Cerebellar nuclear complex (tissue), 1 donor: ENCODE measurements at places on chromosomes 3 and 15.

GRCh38 chr3:148971401-148972163, 19.8 kb upstream of the GYG1 start:
- no peak for DNase-seq

- no peak for DNase-seq
Observed at GRCh38 chr15:68559345-68560310, 19.2 kb upstream of the CORO2B start.

- no peak for DNase-seq
Observed at GRCh38 chr3:94159062-94159828, 96.4 kb downstream of the NSUN3 start.

GRCh38 chr3:112334691-112335433, 1.9 kb downstream of the CD200 start:
- DNase-seq: no peak

DNA sequence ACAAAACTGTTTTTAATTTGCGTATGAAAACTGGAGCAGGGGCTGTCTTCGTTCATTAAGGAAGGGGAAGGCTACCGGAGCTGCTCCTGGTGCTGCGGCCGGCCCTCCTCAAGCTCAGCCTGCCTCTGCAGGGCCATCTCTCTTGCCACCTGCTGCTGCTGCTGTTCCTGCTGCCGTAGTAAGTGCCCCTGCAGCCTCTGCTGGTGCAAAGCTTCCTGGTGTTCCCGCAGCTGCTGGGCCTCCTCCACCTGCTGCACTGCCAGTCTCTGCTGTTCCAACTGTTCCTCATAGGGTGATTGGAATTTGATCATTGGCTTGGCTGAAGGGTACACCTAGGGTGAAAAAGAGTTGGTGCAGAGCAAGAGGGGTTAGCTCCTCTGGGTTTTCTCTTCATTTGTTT, 66.0 kb downstream of the GOLIM4 start:
- no peak for DNase-seq

DNA sequence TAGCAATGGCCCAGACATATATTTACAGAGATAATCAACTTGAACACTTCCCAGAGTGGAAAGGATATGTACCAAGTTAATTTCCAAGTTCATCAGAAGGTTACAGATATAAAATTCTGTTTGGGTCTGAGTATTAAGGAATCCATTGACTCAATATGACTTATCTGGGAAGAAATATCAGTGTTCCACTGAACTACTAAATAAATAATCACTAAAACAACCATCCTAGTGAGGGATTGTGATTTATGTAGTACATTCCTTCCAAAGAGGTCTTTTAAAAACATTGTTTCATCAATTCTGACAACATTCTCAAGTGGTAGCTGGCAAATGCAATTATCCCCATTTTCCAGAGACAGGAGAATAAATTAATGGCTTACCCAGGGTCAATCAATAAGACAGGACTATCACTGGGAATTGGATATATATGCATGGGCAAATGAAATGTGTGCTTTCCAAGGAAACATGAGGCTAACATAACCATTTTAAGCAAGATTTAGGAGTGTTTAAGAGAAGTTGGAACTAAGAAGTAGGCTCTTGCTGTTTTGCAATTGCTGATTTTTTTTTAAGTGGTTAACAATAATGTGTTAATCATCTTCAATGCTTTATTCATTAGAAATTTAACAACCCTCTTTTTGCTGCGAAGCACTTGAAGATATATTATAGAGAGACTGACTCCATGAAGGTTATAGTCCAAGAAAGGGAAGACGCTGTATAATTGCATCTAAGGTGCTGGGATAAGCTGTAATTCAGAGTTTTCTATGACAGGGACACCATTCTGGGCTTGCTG, 37.9 kb downstream of the SLC9A9 start:
- DNase-seq: no peak

- no peak for DNase-seq
Observed at GRCh38 chr3:112730210-112730609, 89.3 kb upstream of the CCDC80 start.

DNA sequence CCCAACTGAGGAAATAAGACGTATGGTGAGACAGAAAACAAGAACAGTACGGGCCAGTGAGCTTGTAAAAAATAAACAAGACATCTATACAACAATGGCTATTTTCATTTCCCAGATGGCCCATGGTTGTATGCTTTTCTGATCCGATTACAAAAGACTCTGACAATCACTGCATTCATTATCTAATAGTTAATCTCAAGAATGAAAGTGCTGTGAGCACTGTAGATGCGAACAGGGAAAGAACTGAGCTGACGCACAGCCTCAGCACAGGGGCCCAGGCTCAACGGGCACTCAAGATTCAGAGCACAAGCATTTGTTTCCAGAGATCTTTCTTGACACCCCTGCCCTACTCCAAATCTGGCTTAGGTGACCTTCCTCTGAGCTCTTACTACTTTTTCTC, 6.9 kb downstream of the MTMR10 start:
- no peak for DNase-seq

DNA sequence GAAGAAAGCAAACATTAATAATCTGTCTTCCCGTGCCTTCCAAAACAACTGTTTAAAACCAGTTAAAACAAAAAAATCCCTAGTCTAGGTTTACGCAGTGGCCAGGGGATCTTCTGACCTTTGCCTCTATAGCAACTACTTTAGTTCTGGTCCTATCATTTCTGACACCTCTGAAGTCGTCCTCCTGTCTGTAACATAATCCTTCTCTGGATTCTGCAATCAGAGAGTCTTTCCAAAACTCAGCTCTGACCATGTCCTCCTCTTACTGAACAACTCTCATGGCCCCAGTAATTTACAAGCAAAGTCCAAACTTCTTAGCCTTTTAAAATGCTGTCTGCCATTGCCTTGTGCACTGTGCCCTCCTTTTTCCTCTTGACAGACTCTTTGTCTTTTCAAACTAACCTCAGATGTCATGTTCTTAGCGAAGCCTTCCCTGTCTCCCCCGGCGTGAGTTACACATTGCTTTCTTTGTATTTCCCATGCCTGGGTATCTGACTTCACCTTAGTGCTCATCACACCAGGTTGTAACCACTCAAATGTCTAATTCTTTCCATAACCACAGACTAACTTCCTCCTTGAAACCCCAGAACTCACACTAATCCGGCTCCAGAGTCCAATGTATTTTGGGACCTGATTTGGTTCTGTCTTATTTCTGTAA, 105.2 kb upstream of the BNIP2 start:
- no peak for DNase-seq

DNA sequence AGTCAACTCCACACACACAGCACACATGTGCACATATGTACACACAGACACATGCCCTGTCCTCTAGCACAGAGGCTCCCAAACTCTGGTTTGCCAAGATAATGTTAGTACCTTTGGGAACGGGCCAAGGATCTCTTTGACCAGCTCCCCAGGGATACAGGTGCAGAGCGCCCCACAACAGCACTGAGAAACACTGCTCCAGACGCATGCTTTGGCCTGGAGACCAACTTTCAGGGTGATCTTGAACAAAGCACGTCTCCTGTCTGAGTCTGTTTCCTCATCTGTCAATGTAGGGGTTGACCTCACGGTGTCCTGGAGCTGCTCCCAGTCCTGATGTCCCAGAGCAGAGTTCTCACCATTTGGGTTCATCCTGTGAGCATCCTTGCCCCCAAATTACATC, 15.9 kb upstream of the SKOR1 start:
- no peak for DNase-seq

- no peak for DNase-seq
Observed at GRCh38 chr3:177367788-177368187, 170.5 kb upstream of the TBL1XR1 start.

DNA sequence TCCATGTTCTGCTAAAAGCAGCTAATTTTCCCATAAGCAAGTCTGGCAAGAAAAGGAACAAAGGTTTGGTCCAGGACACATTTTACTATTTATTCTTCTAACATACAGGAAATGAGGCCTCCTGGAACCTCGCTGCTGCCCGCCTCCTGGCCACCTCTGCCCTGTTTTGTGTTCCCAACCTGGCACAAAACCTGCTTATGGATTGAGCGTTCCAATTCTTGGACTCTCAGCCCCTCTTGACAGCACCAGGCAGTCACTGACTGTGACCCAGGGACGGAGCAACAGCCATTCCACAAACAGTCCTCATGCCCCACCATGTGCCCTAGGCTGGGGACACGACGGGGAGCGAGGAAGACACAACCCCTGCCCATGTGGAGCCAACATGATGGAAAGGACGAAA, 11.6 kb upstream of the SSUH2 start:
- no peak for DNase-seq

DNA sequence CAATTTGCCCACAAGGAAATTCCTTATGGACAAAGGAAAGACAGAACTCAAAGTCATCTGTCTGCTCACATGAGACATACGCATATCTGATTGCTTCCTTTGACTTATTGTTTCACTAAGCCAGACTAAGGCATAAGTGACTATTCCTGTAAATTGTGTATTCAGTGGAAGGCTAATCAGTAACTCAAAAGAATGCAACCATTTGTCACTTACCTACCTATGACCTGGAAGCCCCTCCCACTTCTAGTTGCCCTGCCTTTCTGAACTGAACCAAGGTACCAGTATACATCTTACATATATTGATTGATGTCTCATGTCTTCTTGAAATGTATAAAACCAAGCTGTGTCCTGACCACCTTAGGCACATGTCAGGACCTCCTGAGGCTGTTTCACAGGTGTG, 53.5 kb upstream of the PROK2 start:
- DNase-seq: no peak

GRCh38 chr3:141878326-141878725, 1.9 kb downstream of the ATP1B3 start:
- DNase-seq: no peak

DNA sequence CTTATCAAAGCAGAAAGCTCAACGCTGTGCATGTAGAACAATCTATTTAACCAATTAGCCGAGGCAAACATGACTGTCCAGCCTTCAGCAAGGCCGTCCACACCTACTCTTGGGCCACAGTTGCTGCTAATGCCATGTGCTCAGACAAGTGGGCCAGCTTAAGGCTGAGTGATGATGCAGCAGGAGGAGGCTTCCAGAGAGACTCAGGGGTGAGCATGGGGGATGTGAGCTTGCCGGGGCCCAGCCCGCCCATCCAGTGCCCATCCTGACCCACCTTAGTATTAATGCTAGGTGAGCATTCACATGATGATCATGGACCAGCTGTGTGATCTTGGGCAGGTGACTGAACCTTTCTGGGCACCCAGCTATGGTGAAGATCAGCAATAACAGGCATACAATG, 150.1 kb downstream of the TPRA1 start:
- DNase-seq: no peak

DNA sequence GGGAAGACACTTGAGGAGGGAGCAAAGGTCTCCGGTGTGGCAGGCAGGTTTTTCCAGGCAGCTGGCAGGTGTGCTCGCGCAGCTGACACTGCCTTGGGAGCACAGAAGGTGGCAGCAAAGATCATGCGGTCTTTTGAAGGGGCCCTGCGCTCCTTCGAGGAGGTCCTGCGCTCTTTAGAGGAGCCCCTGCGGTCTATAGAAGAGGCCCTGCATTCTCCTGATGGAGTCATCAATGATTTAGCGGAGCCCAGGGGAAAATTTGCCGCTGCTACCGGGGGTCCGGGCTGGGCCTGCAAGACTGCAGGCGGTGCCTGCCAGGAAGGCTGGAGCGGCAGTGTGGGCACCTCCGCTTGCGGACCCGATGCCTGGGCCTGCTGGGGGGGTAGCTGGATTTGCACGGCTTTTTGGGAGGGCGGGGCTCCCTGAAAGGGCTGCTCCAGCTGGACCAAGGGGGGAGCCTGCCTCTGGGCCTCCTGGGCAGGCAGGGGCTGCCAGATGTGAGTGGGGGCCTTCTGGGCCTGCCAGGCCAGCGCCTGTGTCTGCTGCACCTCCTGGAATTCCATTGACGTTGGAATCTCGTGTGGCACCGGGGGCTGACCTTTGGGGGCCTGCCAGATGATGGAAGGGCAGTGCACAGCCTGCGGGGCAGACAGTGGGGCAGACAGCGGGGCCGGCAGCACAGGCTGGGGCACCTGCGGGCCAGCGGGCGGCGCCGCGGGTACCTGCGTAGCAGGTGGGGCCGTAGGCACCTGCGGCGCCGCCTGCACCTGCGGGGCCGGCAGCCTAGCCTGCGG, 2.1 kb downstream of the MAGEL2 start:
- DNase-seq: no peak

DNA sequence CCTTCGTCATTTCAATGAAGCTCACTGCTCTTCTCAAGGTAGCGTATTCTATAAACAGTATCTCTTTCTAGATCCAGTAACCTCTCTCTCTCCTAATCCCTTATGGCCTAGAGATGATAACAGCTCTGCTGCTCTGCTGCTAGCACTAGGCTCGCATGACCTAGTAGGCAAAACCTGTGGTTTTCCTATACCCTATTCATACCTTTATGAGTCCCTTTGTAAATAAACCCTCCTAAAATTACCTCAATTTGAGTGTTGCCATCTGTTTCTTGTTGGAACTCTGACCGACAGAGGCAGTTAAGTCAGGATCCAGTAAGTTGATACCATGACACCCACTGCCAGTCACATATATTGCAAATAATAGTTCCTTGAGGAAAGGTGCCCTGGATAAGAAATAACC, 7.3 kb downstream of the CCDC14 start:
- no peak for DNase-seq

DNA sequence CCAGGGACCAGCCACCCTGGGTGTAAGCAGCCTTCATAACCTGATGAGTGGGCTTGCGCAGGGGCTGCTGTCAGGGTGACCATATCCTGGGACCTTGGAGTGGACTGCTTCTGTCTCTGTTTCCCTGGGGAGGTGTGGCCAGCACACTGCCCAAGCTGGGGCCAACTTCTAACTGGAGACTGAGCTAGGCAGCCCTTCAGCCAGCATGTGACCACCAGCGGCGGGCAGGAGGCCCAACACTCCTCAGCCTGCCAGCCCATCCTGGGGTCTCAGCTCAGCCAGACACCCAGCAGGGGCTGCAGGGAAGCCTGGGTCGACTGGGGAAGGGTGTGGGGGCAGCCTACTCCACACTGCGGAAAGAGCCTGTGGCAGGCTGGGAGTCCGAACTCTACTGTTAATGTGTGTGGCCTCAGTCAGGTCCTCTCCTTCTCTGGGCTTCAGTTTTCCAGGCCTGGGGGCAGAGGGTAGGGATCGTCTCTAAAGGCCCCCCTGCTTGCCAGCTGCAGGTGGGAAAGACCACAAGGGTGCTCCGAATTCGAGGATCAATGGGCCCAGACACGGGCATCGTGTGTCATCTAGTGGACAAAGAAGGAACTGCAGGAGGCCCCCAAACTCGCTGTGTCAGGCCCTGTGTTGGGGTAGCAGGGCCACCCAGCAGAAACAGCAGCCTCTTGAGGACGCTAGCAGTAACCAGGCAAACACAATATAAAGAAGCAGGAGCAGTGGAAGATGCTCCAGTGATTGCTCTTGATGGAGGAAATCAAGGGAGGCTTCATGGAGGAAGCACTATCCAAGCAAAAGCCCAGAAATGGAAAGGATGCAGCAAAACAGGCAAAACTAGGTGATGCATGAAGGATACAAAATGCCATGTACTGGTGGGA, 2.0 kb upstream of the SEMA3G start:
- no peak for DNase-seq
